HTR-8/SVneo (cell line): ENCODE measurements at places on chromosomes 2 and 18.
A peak's percentile ranks its signal among the peaks of the same experiment; 100 is the strongest.

DNA sequence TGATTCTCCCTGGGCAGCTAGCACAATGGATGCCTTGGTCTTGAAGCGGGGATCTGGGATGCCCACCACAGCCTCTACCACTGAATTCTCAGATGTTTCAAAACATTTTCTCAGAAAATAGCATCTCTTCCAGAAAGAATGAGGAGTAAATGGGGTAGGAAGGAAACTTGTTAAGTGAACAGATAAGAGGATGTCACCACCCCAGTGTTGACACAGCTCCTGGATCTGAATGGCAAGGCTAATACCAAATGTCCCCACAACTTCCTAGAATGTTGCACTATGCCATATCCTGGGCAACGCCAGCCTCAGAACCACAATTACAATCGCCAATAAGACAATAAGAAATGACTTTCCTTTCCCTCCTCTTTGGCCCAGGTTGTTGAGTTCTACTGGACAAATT, 177.2 kb downstream of the BCL11A start:
- no peak for DNase-seq

DNA sequence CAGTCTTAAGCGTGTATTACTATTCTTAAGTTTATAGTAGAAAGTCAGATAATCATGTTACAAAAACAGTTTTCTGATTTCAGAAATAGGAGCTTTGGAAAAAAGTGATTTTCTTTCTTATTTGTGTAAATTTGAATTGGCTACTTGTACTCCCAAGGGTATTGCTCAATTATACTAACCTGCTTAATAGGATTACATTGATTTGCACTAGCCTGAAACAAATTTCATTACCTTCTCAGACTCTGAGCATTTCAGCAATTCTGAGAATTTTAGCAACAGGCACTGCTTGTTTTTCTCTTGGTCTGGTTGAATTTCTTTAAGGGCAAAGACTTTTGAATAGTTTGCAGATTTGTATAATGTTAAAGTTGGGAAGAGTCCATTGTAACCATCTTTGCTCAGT, 87.2 kb upstream of the NXPH2 start:
- DNase-seq = no peak

DNA sequence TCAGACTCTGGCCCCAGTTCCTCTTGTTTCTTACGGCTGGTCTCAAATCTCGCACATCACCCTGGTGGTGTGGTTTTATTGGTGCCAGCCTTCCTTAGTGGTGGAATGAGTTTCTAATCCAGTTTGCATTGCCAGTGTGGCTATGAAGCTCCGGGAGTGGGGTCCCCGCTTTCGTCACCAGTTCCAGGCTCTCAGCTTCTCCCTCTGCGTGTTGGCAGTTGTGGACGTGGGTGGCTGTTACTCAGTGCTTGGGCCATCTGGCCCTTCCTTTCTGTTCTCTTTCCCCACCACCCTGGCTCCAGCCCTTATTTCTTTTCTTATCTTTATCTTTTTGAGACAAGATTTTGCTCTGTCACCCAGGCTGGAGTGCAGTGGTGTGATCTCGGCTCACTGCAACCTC, 30.1 kb downstream of the EFR3B start:
- no peak for DNase-seq

GRCh38 chr2:160324161-160324800, 124.2 kb upstream of the ITGB6 start:
- peak; percentile 24 for DNase-seq

DNA sequence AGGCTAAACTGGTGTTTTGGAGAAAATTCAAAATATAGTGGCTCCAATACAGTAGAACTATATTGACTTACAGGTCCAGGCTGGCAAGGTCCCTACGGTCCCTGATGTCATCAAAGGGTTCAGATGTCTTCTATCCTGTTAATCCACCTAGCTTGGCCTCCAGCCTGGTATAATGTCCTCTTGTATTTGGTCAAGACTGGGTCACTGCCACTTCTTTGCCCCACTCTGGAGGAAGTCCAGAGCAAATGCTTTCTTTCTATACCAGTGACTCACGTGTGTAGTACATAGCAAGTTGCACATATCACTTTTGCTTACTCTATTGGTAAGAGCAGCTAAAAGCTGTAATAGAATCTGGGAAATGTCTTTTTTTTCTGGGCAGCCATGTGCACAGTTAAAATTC, 80.8 kb downstream of the LCLAT1 start:
- DNase-seq = no peak

- DNase-seq = no peak
Observed at GRCh38 chr2:2302359-2302758, 28.7 kb downstream of the MYT1L start.

DNA sequence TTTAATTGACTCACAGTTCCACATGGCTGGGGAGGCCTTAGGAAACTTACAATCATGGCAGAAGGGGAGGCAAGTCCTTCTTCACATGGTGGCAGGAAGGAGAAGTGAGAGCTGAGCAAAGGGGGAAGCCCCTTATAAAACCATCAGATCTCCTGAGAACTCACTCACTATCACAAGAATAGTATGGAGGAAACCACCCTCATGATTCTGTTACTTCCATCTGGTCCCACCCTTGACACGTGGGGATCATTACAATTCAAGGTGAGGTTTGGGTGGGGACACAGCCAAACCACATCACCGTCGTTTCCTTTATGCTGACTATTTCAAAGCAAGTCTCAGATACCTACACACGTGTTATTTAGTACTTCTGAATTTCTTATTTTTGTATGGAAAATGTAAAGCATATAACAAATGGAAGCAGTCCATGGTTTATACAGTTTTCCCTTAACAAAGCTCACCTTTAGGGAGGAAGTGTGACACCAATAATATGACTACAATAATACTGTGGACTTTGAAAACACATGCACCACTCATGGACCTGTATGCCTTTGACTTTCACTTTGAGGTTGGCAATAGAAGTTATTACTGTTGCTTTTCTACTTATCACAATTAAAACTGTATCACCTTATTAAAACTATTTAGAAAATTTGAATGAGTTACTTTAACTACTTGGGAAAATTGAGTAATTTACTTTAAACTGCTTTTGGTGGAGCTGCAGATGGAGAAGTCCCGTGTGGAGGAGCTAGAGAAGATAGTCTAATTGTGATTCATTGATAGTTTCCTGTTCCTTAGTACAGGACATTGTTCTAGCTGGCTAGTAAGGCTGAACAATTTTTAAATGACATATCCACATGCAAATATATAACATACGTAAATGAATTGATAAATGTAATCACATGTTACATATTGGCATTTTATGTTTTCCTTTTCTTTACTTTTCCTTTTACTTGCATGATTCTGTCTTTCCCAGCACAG, 37.3 kb downstream of the MTCL1 start:
- DNase-seq = no peak

DNA sequence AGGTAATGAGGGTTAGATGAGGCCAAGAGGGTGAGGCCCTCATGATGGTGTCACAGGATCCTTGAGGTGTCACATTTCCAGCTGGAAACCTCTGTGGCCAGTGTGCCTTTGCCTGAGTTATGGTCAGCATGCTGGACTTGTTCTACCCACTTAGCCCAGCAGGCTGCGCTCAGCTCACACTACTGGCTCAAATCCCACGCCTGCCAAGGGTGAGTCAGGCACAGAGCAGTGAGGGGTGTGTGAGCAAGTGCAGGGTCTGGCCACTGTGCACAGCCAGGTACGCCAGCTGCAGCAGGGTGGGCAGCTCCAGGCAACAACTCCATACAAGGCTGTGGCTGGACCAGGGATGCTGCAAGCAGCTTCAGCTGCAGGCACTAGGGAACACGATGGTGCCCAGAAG, 616.6 kb upstream of the FSHR start:
- DNase-seq = no peak

DNA sequence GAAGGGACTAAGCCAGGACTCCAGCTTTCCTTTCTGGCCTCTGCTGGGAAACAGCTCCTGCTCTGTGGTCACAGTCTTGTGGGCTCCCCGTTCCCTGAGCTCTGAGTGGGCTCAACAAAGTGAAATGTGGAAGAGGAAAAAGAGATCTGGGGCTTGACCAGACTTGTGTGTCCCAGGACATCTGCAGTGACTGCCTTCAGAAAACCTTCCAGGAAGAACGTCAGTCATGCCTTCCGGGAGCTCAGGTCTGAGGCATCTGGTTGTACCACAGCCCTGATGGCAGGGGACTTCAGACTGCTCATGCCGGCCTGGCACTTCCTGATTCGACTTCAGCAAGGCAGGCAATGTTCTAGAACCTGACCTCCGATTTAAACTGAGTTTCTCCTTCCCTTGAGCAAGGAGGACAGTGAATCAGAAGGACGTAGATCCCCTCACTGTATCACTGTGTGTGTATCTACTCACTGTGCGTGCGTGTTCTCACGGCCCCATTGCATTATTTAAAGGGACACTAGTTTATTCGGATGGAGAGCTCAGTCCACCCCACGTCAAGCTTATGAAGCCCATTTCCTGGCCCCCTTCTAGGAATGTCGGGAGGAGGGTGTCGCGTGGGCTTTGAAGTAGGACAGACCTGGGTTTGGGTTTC, 548 bp upstream of the FBLN7 start:
- DNase-seq = no peak

DNA sequence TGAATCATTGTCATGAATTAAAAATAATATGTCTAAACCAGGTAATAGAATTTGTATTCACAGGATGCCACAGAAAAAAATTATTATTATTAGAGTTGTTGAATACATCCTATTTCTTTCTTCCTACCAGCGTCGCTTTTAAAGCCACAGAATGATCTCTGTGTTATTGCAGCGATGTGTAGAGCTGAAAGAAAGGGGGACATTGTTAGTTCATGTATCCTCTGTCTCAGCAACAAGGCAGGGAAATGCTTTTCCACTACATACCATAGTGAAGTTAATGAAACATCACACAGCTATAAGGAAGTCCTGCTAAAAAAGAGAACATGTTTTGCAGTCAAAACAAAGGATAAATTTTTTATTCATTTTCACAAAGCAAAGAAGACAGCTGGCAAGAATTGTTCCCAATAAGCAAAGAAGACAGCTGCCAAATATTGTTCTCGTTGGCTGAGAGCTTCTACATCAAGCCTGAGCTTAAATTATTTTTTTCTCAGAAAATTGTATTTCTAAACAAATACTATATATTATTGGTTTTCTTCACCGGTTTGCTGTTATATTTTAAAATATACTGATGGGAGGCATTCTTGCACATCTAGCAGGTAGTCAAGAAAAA, 1234.4 kb downstream of the SUCLG1 start:
- no peak for DNase-seq

GRCh38 chr2:106065983-106066820, 127.9 kb downstream of the UXS1 start:
- no peak for DNase-seq

DNA sequence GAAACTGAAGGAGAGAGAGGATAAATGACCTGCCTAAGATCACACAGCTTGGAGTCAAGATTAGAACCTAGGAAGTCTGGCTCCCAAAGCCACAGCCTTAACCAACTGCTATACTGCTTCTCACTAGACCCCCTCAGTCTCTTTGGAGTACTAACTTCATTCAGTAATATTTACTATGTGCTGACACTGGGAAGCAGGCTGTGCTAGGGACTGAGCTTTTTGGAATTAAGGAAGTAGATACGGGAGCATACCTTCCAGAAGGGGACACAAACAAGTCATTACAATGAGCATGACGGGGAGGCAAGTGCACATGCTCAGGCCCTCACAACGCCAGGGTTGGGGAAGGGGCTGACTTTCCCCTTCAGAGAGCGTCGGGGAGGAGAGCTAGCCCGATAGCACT, 97.7 kb downstream of the INO80D start:
- DNase-seq = no peak

- DNase-seq = no peak
Observed at GRCh38 chr2:138183705-138184104, 219.4 kb downstream of the HNMT start.

DNA sequence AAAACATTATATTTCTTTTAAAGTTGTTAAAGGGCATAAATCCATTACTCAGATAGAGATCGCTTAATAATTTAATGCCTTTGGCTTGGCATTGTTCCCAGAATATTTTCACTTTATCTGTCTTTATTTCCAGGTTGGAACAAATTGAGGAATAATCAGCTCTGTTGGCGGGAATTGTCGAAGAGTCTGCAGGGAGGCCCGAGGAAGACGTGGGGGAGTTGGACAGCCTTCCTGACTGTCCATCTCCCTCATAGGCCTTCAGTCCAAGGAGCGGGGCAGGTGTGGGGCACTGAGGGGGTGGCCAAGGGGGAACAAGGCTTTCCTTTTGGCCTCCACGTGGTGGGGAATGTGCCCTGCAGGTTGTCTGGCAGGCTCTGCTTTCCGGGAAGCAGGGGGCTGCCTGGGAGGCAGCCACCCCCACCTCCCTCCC, 179.6 kb downstream of the ZBTB7C start:
- DNase-seq = no peak

DNA sequence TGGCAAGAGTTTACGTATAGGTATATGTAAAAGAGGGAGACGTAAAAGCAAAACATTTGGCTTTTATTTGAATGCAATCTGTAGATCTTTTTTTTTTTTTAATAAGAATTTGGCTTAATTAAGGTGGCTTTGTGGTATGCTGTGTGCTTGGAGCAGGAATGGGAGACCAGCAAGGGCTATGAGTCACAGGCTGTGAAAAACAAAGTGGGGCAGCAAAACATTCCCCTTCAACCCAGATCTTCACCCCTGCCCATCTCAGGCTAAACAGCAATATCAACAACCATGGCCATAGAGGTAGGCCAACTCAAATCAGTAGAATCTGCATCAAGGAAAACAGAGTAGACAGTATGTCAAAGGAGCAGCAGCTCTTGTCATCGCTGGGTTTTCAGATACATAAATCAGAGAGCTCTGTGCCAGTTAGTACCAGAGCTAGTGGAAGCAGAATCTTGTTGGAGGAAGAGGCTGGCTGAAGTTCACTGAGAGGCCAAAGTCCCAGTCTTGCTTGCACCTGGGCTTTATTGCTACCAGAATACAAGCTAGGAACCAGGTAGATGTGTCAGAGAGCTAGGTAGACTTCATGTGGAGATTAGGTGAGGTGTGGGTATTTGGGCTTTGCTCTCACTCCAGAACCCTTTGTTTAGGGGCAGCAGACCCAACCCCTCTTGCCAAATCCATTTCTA, 191.5 kb upstream of the FANCL start:
- DNase-seq = no peak

DNA sequence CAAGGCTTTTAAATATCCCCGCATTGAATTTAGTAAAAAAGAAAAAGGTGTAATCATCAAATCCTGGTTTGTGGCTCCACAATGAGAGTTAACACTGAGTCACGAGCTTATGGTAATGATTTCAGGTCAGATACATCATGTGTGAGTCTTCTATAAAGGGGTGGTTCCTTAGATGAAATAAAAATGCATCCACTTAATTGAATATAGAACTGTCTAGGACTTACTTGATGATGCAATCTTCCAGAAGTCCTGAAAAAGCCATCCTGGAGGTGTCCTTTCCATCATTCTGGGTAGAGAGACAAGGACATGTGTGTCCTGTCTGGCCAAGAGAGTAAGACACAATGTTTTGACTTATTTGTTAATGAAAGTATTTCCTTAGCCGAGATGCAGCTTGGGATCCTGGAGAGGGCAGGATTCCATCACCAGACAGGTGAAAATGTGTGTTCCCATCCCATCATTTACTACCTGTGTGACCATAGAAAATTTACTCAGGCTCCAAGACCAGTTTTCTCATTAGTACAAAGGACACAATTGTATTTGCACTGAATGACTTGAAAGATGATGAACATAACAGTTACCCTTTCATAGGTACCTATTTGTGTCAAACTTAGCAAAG, 1539.8 kb upstream of the PIK3C3 start:
- DNase-seq = no peak
